ENCODE measurements at places on chromosomes 13 and 19. TPM values are rescaled to one million over a fixed set of nuclear protein-coding genes. Genes with fewer than 3 reads are reported as not detected.

DNA sequence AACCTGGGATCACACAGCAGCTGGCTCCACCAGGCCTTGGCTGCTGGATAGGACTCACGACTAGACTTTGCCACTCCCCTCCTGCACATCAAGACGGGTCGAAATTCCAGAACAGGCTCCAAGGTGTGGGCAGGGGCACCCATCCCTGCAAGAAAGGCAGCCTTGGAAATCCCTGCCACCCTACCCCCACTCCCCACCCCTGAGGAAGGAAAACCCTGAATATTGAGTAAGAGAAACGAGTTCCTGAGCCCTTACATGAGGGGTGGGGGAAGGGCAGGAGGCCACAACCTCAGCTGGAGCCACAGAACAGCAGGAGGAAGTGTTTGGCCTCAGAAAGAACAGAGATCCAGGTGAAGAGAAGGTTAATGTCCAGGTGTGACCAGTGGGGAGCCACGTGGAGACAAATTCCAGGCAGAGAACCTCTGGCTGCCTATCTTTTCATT is 20.1 kb downstream of the DEDD2 start:
- peaks cover 20% of the 10 kb centered on the region for H3K36me3 ChIP-seq
- DNase-seq: no peak
- H3K27ac ChIP-seq: no peak overlapping the region
- no peaks in the 10 kb centered on the region for H3K27me3 ChIP-seq
- H3K4me1 ChIP-seq: no peaks in the 10 kb centered on the region

DNA sequence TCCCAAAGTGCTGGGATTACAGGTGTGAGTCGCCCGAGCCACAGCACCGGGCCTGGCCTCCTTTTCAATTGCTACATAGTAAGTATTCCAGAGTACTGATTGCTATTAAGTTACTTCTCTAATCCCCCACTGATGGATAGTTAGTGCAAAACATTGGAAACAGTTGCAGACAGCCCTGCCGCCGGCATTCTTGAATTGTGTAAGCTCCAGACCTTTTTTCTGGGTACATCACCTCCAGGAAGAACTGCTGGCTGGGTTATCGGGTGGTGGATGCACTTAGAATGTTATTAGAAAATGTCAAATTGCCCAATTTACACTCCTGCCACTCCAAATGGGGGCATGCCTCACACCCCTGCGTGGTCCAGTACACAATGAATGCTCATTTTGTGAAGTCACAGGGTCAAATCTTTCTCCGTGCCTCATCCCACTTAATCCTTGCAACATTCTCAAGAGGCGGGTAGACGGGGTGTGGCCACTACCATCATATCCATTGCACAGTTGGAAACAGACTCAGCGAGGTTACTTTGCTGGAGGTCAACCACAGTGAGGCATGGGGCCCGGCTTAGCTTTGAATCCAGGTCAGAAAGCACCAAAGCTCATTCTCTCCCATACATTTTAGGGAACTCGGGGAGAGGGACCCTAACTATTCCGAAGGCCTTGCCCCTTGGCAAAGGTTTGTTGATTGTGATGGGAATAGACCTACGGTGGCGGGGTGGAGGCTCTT is 1.0 kb upstream of the KDM4B start:
- peaks cover 38% of the 10 kb centered on the region for H3K4me1 ChIP-seq
- DNase-seq: no peak
- H3K4me3 ChIP-seq: no peak overlapping the region
- H3K36me3 ChIP-seq: no peaks in the 10 kb centered on the region
- H3K27ac ChIP-seq: no peak overlapping the region
- no peaks in the 10 kb centered on the region for H3K27me3 ChIP-seq

GRCh38 chr13:63455938-63456337 is 2040.3 kb upstream of the PCDH20 start:
- no peaks in the 10 kb centered on the region for H3K36me3 ChIP-seq
- H3K27ac ChIP-seq: no peak overlapping the region
- no peak overlapping the region for H3K4me3 ChIP-seq
- no peak for DNase-seq
- H3K27me3 ChIP-seq: no peaks in the 10 kb centered on the region

DNA sequence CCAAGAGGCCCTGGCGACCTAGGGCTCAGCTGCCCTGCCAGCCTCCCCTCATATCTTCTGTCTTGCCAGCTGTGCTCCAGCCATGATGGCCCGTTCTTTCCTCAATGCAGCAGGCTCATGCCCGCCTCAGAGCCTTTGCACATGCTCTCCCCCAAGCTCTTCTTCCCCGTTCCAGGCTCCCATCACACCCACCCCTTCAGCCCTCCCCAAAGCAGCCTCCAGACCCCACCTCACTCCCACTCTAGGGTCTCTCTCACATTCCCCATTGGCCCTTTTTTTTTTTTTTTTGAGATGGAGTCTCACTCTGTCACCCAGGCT is 29.9 kb upstream of the ATP1A3 start:
- no peaks in the 10 kb centered on the region for H3K4me1 ChIP-seq
- H3K27me3 ChIP-seq: peaks cover 3% of the 10 kb centered on the region
- no peaks in the 10 kb centered on the region for H3K36me3 ChIP-seq
- H3K4me3 ChIP-seq: no peak overlapping the region

The LSM14A gene
- total RNA-seq: 133 TPM

The MAP4K1 gene
- 2.1 TPM for total RNA-seq

The SYCN gene
- not detected for total RNA-seq

Measured in liver (tissue), 10 donors.